ENCODE measurements at places on chromosomes 7 and 10. TPM values are rescaled to one million over a fixed set of nuclear protein-coding genes. Genes with fewer than 3 reads are reported as not detected.

- H3K36me3 ChIP-seq, result peaks cover 63% of the 10 kb centered on the region
- no peak for DNase-seq
- H3K27ac ChIP-seq, result peak overlapping the region; percentile 67
- H3K27me3 ChIP-seq, result peaks cover 31% of the 10 kb centered on the region
- H3K4me1 ChIP-seq, result peaks cover 10% of the 10 kb centered on the region
- H3K4me3 ChIP-seq, result no peak overlapping the region
Measured at GRCh38 chr7:23254051-23254681, 7.6 kb downstream of the GPNMB start.

DNA sequence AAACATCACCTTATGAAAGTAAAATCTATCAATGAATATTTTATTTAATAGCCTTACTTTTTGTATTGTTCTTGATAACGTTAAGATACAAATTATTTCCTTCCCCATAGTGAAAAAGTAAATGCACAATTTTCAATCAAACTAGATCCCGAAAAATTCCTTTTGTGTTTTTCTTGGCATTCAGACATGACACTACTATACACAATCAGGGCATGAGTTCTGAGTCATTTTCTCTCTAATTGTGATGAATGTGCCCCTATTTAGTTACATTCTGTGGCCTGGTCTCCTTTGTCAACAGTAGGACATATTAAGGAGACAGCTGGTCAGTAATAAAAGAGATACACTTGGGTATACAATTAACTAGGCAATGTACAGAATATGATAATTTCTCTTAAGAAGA, 19.8 kb downstream of the COL1A2 start:
- H3K27ac ChIP-seq, result peak overlapping the region; percentile 71
- no peaks in the 10 kb centered on the region for H3K27me3 ChIP-seq
- peaks cover 93% of the 10 kb centered on the region for H3K4me1 ChIP-seq

DNA sequence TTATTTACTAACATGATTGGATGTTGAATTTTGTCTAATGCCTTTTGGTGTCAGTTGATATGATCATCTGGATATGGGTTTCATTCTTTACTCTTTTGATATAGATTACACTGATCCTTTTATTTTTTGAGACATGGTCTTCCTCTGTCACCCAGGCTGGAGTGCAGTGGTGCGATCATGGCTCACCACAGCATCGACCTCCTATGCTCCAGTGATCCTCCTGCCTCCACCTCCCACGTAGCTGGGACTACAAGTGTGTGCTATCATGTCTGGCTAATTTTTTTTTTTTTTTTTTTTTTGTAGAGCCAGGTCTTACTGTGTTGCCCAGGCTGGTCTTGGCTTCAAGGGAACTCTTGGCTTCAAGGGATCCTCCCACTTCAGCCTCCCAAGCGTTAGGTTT, 27.1 kb downstream of the BMS1 start:
- no peak overlapping the region for H3K27ac ChIP-seq
- H3K36me3 ChIP-seq, result peaks cover 67% of the 10 kb centered on the region
- DNase-seq, result no peak
- H3K27me3 ChIP-seq, result no peaks in the 10 kb centered on the region
- no peak overlapping the region for H3K4me3 ChIP-seq

GRCh38 chr7:11931307-11931706, 99.3 kb upstream of the THSD7A start:
- H3K27me3 ChIP-seq, result peaks cover 3% of the 10 kb centered on the region
- H3K27ac ChIP-seq, result no peak overlapping the region
- H3K4me3 ChIP-seq, result no peak overlapping the region
- no peaks in the 10 kb centered on the region for H3K4me1 ChIP-seq
- no peak for DNase-seq

Gene DRGX
- not detected for total RNA-seq

Gene COL28A1
- 1.1 TPM for total RNA-seq

Gene ALOX5
- not detected for total RNA-seq

Gene HMX3
- total RNA-seq, result not detected

Data from osteocyte (in vitro differentiated cells).